ENCODE measurements at places on chromosomes 3 and 15.

DNA sequence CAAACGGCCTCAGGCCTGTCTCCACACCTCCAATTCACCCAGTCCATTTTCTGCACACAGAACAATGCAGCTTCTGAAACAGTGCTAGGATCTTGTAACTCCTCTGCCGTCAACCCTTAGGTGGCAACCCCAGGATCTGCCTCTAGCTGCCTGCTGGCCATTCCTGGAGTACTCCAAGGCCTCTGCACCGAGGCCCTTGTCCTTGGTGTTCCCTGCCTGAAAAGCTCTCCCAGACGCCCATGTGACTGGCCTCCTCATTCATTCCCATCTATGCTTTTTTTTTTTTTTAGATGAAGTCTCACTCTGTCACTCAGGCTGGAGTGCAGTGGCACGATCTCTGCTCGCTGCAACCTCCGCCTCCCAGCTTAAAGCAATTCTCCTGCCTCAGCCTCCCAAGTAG is 18.3 kb downstream of the RAB43 start:
- DNase-seq, result no peak

DNA sequence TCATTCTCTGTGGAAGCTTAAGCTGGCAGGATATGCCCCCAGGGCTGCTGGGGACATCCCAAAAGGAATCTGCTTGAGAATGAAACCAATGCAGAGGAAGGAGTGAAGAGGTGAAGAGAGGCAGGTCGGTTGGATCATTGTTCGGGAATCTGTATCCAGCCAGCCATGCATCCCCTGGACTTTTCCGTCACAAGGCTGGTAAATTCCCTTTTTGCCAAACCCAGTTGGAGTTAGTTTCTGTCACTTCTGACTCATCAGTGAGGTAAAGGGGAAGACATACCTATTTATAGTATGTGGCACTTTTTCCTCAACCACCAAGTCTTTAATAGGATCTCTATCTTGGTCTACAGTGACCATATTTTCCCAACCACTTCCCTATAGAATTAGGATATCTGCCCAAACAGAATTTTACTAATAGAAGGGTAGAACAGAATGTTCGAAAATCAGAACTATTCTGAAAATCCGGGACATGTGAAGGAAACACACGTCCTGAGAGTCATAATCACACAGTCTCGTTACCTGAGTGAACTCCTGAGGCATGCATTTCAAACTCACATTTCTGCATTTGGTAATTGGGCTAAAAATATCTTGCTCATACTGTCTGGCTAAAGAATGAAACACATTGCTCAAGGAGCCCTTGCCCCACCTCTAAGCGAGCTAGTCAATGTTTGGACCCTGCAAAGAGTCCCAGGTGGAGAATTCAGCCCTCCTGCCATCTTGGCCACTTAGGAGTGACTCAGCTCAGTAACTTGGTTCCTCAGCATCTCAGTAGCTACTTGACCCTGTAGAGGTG is 289.7 kb upstream of the ADAMTS9 start:
- DNase-seq, result no peak

DNA sequence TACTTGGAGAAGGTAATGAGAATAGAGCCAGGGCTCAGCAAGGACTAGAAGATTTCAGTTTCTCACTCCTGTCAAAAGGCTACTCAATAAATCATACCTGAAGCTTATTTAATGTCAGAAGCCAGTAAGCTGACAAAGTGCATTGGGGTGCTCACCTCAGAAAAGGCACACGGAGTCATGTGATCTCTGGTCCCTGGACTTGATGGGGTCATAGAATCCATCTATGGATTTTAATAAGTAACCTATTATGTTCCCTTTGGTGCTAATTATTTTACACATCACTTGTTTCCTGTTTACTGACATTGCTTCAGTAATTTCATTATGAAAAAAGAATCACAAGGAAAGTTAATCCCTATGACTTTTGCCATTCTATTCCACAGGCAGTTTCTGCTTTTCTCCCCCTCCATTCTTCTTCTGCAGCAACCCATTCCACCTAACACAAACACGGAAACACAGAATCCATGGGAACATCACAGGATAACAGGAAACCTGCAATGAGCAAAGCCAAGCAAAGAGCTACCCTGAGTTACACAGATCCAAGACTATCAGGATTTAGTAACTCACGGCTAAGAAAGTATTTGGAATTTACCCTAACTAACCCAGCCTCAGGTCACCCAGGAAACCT is 159.6 kb downstream of the MEIS2 start:
- DNase-seq, result no peak

GRCh38 chr3:31960793-31961431 is 20.1 kb downstream of the OSBPL10 start:
- no peak for DNase-seq

GRCh38 chr3:97950360-97950759 is 21.9 kb downstream of the RIOX2 start:
- DNase-seq, result no peak

GRCh38 chr15:35130245-35130644 is 45.1 kb upstream of the NANOGP8 start:
- DNase-seq, result no peak

DNA sequence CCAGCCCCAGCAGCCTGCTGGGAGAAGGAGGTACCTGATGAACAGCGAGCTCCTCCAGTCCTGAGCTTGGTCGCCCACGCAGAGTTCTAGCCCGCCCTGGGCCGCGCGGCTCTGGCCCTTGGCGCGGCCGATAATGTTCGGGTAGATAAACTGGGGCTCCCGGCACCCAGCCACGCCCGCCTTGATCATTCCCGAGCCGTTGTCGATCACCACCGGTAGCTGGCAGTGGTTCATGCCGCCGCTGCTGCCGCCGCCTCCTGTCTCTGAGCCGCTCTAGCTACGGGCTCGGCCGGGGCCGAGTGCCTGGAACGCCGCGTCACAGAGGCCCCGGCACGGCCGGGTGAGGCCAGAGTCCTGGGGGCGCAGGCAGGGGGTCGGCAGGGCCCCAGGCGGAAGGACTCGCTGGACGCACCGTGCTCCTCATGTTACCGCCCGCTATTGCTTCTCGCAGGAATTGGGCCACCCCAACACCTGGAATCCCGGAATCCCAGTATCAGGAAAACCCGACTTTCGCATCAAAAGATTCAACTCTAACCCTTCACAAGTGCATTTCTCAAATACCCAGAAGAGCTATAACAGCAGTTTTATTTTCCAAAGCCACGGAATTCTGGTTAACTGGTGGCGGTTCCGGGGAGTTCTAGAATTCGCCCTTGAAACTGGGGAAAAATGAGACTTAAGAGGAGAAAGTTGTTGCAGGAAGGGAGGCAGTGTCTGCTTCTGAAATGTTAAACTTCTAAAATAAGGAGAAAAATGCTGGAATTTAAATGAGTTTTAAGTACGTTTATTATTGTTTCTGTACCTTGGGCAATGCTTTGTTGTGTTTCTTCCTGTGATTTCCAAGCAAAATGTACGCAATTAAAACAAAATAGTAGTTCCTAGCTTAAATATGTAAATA is at the start of gene ACTRT3:
Gene ACTRT3 (minus strand): TSS at position 275 of the 895 bp plus-strand sequence. CDS start 41 bp downstream, at position 234.
- DNase-seq, result no peak

All from chondrocyte (in vitro differentiated cells).